CD4-positive, alpha-beta T cell treated with Interleukin-21 for 1 hour (primary cell): ENCODE measurements at places on chromosomes 13 and 19.

DNA sequence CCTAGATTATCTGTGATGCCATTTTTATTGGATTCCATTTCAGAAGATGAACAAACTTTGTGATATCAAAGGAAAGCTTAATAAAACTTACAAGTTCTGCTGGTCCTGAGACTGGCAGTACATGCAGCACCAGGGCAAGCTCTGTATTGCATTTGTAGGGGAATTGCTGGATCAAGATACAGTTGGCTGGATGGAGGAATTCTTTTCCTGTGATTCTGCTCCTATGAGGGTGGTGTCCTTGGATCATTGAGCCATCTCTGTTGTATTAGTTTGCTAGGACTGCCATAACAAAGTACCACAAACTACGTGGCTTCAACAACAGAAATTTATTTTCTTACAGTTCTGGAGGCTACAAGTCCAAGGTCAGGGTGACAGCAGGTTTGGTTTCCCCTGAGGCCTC lies 33.9 kb upstream of the CSNK1A1L start:
- no peak for DNase-seq

DNA sequence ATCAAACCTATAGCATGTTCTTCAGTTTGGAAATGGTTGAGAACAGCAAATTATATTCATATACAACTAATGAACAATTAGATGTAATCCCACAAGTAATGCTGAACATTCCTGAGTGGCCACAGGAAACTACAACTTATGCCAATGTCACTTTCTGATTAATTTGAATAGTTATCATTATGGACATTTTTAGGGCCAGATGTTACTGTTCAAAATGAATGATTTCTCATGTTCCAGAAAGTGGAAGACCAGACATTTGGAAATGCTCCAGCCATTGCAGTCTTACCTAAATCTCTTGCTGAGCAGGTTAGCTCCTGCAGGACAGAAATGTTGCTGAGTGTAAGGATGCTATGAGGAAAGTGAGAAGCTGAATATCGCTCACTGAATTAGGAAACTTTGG lies 819.8 kb downstream of the PCDH9 start:
- DNase-seq: no peak

DNA sequence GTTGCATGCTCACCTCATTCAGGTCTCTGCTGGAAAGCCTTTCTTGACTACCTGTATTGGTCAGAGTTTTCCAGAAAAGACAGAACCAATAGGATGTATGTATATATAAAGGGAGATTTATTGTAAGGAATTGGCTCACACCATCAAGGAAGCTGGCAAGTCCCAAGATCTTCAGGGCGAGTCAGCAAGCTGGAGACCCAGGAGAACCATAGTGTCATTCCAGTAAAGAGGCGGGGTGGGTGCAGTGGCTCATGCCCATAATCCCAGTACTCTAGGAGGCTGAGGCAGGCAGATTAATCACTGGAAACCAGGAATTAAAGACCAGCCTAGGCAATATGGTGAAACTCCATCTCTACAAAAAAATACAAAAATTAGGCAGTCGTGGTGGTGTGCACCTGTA lies 30.4 kb upstream of the FARP1 start:
- DNase-seq: no peak

GRCh38 chr13:90447034-90447733 lies 900.3 kb upstream of the MIR17HG start:
- DNase-seq: no peak

GRCh38 chr13:110702089-110702488 lies 3.8 kb downstream of the CARS2 start:
- DNase-seq: no peak

- DNase-seq: no peak
Observed at GRCh38 chr13:83201506-83201905, 680.8 kb downstream of the SLITRK1 start.

GRCh38 chr19:43901395-43902390 lies 33.4 kb downstream of the ZNF45 start:
- peak; percentile 72 for DNase-seq

DNA sequence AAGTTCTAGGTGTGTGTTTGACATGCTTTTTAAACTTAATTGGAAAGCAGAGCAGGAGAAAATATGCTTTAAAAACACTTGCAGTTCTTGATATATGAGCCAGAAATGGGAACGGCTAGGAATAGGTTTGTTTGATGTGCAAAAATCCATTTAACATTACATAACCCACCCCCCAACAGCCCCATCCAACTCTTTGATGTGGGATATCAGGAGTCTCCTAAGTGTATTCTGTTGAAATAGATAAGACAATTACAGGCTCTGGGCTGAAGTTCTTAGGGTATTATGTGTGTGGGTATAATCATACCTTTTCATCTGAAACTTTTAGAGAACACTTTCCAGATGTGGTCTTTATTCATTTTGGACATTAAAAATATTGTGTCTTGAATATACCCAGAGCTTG lies 240.4 kb upstream of the CSNK1A1L start:
- no peak for DNase-seq

- DNase-seq: no peak
Observed at GRCh38 chr13:35953537-35954206, 177.5 kb downstream of the DCLK1 start.

DNA sequence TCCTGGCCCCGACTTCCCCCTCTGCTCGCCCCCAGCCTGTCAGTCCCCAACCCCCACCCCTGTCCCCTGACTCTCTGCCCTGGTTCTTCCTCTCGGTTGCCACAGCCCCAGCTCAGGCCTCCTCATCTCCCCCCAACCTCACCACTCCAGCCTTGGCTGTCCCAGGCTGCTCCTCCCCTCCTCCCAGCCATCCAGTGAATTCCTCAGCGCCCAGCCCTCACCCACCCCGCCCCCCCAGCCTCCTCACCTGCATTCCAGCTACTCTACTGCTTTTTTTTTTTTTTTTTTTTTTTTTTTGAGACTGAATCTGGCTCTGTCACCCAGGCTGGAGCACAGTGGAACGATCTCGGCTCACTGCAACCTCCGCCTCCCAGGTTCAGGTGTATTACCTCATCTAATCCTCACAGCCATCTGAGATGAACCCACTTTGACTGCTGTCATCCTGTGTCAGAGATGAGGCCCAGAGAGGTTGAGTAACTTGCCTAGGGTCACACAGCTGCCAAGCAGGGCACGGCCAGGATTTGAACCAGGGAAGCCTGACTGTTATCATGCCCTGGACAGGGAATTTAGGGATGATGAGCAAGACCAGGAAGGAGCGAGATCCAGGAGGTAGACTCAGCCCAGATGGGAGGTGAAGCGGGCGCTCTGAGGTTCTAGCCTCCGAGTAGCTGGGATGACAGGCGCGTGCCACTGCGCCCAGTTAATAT lies 2.6 kb downstream of the SULT2B1 start:
- DNase-seq: no peak

- no peak for DNase-seq
Observed at GRCh38 chr19:16384688-16385087, 60.1 kb downstream of the KLF2 start.

- no peak for DNase-seq
Observed at GRCh38 chr13:110506396-110506795, 55.1 kb downstream of the RAB20 start.

DNA sequence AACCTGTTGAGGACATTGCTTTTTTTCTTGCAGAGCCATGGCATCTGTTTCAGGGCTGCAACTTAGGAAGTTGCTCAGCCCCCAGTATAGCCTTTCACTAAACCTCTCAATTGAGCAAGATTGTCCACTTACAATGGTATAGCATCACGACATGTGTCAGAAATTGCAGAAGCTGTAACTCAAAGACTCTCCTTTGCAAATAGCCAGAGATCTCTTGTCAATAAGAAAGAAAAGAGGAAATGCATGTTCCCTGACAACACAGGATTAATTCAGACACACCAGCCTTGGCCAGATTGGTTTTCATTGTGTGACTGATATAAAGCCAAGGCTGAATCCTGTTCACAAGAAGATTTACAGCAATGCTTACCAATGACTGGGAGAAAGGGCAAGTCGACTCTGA lies 38.7 kb upstream of the CYSLTR2 start:
- no peak for DNase-seq

DNA sequence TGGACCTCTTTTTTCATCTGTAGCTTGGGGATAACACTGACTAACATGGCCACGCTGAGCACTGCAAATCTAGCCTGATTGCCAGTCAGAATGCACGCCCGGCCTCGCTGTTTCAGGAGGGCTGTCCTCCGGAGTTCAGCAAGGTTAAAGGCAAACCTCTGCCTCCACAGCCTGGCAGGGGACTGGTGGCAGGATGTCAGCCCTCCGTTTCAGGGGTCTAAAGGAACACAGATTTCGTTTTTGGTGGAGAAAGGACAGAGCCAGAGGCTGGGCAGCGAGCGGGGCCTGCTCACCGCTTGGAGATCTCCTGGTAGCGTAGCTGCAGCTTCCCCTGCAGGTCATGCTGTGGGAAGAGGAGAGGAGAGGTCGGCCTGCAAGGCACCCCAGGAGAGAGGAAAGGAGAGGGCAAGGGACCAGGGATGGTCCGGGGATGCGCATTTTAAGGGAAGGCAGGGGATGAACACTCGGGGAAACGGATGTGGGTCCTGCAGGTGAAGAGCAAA lies 560 bp downstream of the NDUFA7 start:
- peak; percentile 21 for DNase-seq

DNA sequence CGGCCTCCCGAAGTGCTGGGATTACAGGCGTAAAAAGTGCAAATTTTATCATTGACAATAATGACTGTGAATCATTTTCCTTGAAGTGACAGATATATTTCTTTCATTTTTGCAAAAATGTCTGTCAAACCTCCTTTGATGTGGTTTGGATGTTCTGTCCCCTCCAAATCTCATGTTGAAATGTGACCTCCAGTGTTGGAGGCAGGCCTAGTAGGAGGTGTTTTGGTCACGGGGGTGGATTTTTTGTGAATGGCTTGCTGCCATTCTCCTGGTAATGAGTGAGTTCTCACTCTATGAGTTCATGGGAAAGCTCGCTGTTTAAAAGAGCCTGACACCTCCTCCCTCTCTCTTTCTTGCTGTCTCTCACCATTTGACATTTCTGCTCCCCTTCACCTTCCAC lies 5.5 kb upstream of the SLC1A6 start:
- no peak for DNase-seq

DNA sequence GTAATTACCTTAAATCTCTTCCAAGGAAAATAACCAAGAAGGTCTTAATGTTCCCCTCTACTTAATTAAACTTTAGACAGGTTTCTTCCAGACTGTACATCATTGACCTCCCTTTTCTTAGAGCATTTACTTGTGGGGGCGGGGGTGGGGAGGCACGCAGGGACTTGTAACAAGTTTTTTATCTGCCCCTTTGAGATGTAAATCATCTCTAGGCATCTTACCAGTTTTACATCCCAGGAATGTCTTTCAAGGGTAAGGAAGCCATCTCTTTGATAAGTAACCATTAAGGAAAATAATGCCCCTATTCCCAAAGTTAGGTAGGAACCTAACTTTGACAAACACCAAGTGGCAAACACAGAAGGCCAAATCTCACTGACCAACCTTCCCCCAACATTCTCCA lies 528.6 kb downstream of the SUCLA2 start:
- no peak for DNase-seq

DNA sequence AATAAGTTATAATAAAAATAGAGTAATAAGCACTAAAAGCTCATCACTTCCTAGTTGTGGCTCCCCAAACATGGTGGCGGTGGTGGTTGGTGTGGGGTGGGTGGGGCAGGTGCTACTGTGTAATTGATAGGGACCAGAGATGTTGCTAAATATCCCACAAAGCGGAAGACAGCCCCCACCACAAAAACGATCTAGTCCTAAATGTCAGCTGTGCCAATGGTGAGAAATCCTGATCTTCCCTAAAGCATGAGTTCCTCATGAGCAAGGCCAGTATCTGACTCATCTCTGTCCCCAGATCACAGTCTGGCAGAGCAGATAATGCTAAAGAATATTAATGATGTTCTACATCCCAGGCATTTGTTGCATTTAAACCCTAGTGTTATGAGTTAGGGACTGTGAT lies 1.9 kb upstream of the EDDM13 start:
- peak; percentile 23 for DNase-seq

DNA sequence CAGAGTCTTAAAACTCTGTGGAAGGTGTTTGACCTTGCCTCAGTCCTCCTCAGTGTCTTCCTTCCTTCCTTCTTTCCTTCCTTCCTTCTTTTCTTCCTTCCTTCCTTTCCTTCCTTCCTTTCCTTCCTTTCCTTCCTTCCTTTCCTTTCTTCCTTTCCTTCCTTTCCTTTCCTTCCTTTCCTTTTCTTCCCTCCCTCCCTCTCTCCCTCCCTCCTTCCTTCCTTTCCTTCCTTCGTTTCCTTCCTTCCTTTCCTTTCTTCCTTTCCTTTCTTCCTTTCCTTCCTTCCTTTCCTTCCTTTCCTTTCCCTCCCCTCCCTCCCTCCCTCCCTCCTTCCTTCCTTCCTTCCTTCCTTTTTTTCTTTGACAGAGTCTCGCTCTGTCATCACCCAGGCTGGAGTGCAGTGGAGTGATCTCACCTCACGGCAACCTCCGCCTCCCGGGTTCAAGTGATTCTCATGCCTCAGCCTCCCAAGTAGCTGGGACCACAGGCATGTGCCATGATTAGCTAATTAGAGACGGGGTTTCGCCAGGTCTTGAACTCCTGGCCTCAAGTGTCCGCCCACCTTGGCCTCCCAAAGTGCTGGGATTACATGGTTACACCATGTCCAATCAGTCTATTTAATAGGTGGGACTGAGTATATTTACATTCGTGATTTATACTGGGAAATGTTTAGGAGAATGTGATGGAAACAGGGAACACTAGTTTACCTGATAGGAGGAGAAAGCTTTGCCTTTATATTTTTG lies 16.3 kb downstream of the ZNF507 start:
- DNase-seq: no peak

- no peak for DNase-seq
Observed at GRCh38 chr13:76463314-76463713, 422.9 kb downstream of the KCTD12 start.

GRCh38 chr19:4776436-4777211 lies 14.9 kb upstream of the FEM1A start:
- DNase-seq: no peak

DNA sequence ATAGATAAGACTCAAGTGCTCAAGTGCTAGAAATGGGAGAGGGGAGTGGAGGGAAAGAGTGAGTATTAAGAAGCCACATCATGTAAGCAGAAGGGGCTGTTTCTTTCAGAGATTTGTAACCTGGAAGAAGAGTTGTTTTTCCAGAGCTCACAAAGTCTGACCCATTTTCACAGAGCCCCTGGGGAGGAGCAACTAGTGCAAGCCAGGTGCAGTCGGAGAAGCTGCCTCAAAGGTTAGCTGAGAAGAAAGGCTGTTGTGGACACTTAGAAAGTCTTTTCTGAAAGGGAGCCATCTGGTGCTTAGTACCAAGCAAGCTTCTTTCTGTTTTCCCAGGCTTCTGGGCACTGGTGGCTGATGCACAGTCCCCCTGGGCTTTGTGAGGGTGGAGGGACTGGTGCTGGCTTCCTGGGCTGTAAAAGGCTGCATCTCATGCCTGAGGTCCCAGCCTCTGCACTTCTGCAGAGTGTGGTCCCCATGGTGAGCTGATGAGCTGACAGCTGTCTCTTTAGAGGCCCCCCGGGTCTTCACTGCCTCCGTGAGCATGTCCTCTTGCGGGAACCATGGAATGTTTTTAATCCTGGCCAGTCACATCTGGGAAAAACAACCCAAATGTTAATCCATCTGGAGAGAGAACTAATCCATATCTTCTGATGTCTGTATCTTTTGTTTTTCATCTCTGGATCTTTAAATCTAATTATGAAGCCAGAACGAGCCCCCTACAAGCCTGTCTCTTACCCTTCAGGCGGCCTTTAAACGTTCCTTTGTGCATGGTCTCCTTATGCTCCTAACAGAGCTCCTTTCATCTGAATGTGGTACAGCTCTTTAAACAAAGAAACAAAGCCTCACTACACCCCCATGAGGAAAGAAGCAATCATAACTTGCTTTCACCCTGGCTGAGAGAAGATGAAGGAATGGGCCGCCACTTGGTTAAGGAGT lies 40.2 kb downstream of the OLFM4 start:
- DNase-seq: no peak

GRCh38 chr19:54449701-54450069 lies 686 bp downstream of the LENG8 start:
- no peak for DNase-seq
